ENCODE measurements at places on chromosomes 5 and 9. TPM values are rescaled to one million over a fixed set of nuclear protein-coding genes. Genes with fewer than 3 reads are reported as not detected.

GRCh38 chr9:73441890-73442818, 290.5 kb downstream of the ANXA1 start:
- no peaks in the 10 kb centered on the region for H3K27me3 ChIP-seq
- no peak overlapping the region for H3K27ac ChIP-seq
- no peaks in the 10 kb centered on the region for H3K36me3 ChIP-seq
- H3K4me3 ChIP-seq: no peak overlapping the region

DNA sequence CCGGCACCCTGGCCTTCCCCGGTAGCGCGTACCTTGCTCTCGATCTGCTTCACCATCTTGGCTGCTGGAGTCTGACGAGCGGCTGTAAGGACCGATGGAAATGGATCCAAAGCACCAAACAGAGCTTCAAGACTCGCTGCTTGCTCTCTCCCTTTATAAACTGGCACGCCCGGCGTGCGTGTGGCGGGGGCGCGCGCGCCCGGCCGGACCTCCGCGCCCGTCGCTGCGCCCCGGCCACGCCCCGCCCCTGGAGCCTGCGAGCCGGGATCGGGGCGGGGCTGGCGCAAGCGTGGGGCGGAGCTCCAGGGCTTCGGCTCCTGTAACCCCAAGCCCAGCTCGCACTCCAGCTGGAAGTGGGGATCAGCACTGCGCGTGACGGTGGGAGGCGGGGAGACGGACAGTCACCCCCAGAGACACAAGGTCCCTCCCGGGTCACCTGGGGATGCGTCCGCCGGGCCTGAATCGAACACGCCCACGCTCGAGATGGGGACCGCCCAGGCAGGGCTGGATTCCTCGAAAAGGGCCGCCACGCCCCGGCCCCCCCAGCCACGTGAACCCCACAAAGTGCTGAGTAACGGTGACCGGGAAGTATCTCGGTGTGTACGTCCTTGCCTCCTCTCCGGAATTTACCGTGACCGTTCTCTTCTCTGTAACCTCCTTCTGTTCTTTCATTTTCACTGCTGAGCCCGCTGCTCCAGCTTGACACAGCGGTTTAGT, at the start of gene TXN:
Gene TXN, minus strand, starts transcription at position 128 of the 717 bp plus-strand sequence. Its CDS starts 72 bp downstream, at position 56.
- H3K27me3 ChIP-seq: no peaks in the 10 kb centered on the region
- H3K27ac ChIP-seq: peak within 1 kb of the TSS; percentile 87
- peak; percentile 94 for DNase-seq
- peak within 1 kb of the TSS; percentile 80 for H3K4me3 ChIP-seq

GRCh38 chr5:116834796-116835515, 260.3 kb upstream of the SEMA6A start:
- H3K36me3 ChIP-seq: no peaks in the 10 kb centered on the region
- no peaks in the 10 kb centered on the region for H3K4me1 ChIP-seq
- no peaks in the 10 kb centered on the region for H3K27me3 ChIP-seq
- H3K4me3 ChIP-seq: no peak overlapping the region

The PCDHGA8 gene
- 2.2 TPM for total RNA-seq
